ENCODE measurements at places on chromosomes 13 and 19.
A peak's percentile ranks its signal among the peaks of the same experiment; 100 is the strongest.

- no peak for DNase-seq
These were observed 77.4 kb upstream of the DOCK9 start for GRCh38 chr13:99055281-99055680.

DNA sequence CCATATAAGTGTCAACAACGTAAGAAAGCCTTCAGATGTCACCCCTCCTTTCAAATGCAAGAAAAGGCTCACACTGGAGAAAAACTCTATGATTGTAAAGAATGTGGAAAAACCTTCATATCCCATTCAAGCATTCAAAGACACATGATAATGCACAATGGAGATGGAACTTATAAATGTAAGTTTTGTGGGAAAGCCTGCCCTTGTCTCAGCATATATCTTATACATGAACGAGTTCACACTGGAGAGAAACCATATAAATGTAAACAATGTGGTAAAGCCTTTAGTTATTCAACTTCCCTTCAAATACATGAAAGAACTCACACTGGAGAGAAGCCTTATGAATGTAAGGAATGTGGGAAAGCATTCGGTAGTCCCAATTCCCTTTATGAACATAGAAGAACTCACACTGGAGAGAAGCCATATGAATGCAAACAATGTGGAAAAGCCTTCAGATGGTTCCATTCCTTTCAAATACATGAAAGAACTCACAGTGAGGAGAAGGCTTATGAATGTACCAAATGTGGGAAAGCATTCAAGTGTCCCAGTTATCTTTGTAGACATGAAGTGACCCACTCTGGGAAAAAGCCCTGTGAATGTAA, 11.1 kb downstream of the ZNF844 start:
- DNase-seq, result no peak

GRCh38 chr13:33744589-33745369, 73.2 kb upstream of the RFC3 start:
- no peak for DNase-seq

DNA sequence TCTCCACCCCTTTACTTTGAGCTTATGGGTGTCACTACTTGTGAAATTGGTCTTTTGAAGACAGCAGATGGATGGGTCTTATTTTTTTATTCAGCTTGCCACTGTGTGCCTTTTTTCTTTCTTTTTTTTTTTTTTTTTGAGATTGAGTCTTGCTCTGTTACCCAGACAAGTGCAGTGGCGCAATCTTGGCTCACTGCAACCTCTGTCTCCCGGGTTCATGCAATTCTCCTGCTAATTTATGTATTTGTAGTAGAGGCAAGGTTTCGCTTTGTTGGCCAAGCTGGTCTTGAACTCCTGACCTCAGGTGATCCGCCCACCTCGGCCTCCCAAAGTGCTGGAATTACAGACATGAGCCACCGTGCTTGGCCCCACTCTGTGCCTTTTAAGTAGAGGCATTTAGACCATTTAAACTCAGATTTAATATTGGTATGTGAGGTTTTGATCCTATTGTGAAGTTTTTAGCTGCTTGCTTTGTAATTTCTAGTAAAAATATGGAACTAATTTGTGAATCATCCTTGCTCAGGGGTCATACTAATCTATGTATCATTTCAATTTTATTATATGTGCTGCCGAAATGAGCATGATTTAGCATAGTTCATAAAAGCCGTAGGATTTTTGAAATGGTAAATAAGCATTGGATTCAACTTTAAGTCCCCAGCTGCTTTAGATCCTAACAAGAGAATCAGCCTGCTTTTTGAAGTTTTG, 584.5 kb downstream of the SLITRK1 start:
- no peak for DNase-seq

- DNase-seq, result no peak
These were observed 402.2 kb upstream of the ZNF507 start for GRCh38 chr19:31943191-31943661.

GRCh38 chr19:11738746-11739620, at the start of gene ZNF823:
Gene ZNF823, minus strand, starts transcription at chr19:11738946. Its CDS starts 127 bp downstream, at chr19:11738819.
- peak; percentile 91 for DNase-seq

DNA sequence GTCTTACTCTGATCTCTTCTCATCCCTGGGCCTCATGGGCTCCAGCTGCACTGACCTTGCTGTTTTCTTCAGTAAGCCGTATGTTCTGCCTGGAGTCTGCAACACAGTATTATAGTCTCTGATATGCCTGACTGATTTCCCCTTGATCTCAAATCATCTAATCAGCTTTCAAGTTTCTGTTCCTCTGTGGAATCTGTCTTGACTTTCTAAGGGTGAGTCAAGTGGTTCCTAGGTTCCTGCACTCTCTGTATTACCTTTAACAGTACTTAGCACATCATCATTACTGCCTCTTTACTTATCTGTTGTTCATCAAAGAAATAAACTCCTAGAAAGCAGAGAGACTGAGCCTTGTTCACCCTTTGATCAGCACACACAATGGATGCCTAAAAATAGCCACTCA, 350.7 kb downstream of the LMO7 start:
- no peak for DNase-seq

- DNase-seq, result no peak
These were observed 422.3 kb downstream of the SPRY2 start for GRCh38 chr13:79918620-79919019.

DNA sequence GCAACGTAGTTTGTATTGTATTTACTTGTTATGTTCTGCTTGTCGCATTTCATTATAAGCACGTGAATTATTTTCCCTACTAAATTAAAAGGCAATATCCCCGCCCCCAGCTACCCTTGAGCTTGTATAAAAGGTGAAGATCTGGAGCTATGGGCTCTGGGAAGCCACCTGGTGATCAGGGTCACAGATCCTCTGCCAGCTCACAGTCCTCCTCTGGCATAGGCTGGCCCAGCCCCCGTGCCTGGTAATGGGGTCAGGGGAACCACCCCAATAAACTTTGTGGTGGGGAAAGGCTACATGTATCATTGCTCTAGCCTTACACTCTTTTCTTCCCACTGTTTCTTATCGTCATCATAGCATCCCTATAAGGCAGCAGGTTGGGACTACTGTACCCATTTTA, 190.2 kb upstream of the TSHZ3 start:
- no peak for DNase-seq

GRCh38 chr19:40594657-40595091, 6.5 kb upstream of the LTBP4 start:
- DNase-seq, result no peak

DNA sequence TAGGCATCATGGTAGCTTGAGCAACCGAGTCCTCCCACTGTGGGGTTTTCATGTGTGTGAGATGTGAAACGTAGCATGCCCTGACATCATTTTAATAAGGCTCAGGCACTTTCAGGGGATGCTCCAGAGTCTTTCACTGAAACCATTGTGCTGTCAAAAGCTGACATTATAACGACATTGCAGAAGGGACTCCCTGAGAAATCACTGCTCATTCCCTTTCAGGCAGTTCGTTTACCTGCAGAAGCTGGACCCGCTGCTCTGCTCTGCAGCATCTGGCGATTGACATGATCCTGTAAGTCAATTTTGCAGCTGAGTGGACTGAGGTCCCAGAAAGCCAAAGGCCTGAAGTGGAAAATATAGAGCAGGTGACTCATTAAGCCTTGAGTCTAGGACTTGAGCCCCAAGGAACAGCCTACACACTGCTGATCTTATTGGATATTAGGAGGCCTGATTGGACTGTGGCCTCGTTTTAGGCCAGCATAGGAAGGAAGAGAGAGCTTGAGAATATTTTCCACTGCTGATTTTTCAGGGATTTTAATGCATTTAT, 54.0 kb upstream of the CNMD start:
- DNase-seq, result no peak

DNA sequence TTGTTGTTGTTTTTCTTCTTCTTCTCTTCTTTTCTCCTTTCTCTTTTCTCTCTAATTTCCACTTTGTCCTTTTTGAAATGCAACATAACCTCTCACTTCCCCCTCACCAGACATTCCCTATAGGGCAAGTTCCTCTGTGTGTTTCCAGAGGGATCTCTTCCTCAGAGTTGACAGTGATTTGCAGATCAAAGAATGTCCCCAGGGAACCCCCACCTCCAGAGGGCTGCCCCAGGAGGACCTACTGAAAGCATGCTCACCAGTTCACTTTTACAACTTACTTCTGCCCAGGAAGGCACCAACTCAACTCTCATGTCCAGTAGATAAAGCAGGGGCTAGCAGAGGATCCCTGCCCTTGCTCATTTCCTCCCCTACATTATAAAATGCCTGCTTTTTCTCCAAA, 1648.0 kb downstream of the PCDH9 start:
- no peak for DNase-seq

DNA sequence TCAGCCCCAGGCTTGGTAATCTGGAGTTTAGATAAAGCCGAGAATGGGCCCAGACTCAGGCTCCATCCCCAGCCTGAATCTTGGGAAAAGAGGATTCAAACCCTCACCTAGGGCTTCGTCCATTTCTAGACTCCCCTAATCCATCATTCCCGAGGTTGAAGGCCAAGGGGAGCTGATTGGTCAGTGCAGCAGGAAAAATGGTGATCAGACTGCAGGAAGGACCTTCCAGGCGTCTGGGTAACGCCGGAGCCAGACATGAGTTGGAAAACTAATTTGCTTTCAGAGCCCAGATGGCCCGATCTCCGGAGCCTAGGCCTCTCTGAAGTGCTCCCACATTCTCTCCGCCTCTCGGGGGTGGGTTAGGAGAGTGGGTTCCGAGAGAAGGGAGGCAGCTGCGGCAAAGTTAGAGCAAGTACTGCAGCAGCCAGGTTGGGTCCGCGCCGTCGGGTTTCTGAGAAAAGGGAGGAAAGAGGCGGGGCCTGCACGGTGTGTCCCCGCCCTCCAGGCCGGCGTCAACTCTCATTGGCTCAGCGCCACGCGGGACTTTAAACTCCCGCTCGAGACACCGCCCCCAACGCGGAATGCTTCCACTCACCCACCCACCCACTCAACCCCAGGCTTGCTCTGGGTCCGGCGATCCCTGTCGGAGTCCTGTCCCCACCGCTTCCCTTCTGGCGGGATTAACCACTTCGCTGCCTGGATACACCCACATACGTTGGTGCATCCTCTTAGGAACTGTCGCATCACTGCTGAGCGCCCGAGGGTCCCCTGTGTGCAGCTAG, 788 bp upstream of the RTBDN start:
- no peak for DNase-seq

DNA sequence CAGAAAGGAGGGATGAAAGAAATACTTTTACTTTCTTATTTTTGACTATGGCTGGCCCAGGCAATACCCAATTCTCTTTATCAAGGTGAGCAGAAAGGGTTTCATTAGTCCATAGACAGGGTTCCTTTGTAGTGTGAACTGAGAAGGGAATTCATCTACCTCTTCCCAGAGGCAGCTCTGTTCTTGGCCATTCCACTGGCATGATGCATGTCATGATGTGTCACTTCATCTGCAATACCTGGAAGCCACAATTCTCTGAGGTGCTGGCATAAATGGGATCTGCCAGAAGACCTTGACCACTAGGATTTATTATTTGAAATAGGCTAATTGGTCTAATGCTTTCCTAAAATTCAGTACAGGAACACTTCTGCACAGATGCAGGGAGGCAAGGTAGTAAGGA, 542.8 kb downstream of the RFC3 start:
- DNase-seq, result no peak

DNA sequence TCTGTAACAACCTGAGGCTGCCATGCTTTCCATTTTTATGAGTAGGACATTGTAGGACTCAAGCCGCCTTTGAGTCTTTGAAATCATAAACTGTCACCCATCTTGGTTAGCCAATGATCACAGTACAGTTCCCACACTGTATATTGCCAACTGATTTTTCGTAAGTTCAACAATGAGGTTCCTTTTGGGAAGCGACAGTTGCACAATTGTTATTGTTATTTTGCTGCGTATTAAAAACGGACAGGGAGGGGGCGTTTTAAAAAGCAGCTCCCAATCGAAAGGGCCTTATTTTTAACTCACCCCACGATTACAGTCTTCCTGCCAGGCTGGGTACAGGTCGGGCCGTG, 601 bp downstream of the SLC46A3 start:
- no peak for DNase-seq

DNA sequence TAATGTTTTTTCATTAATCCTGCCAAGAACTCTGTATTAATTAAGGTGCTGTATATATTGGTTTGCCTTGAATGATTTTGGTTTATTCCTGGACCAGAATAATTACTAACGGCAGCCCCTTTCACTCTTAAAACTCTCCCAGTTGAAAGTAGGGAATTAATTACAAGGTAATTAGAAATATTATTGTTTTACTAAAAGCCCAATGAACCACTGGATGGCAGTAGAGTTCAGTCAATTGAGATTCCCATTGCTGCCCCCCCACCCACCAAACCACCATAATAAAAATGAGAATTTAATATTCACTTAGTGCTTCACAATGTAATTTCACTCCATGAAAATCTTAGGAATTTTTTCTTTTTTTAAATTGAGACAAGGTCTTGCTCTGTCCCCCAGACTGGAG, 13.7 kb downstream of the WBP4 start:
- no peak for DNase-seq

GRCh38 chr19:313169-313987, 22.2 kb upstream of the PLPP2 start:
- no peak for DNase-seq

DNA sequence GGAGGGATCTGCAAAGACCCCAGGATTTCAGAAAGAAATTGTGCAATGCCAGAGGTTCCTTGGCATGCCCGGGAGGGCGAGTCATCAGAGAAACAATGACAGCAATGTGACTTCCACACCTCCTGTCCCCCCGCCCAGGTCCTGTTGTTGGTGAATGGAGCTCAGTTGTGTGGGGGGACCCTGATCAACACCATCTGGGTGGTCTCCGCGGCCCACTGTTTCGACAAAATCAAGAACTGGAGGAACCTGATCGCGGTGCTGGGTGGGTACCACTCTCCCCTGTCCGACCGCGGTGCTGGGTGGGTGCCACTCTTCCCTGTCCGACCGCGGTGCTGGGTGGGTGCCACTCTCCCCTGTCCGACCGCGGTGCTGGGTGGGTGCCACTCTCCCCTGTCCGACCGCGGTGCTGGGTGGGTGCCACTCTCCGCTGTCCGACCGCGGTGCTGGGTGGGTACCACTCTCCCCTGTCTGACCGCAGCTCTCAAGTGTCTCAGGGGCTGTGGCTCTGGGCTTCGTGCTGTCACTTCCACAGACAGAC, 5.2 kb upstream of the F10 start:
- DNase-seq, result no peak

Data from CD4-positive, alpha-beta T cell treated with Interferon gamma for 1 hour (primary cell).